ENCODE measurements at places on chromosomes 11 and 22.
A peak's percentile ranks its signal among the peaks of the same experiment; 100 is the strongest.

- DNase-seq = peak; percentile 61
These were observed 56.0 kb downstream of the PACS1 start for GRCh38 chr11:66126064-66126463.

- no peak for DNase-seq
These were observed 12.8 kb upstream of the SMIM38 start for GRCh38 chr11:69142895-69143294.

- DNase-seq = peak; percentile 20
These were observed 3.2 kb upstream of the CCDC15 start for GRCh38 chr11:124950601-124951330.

DNA sequence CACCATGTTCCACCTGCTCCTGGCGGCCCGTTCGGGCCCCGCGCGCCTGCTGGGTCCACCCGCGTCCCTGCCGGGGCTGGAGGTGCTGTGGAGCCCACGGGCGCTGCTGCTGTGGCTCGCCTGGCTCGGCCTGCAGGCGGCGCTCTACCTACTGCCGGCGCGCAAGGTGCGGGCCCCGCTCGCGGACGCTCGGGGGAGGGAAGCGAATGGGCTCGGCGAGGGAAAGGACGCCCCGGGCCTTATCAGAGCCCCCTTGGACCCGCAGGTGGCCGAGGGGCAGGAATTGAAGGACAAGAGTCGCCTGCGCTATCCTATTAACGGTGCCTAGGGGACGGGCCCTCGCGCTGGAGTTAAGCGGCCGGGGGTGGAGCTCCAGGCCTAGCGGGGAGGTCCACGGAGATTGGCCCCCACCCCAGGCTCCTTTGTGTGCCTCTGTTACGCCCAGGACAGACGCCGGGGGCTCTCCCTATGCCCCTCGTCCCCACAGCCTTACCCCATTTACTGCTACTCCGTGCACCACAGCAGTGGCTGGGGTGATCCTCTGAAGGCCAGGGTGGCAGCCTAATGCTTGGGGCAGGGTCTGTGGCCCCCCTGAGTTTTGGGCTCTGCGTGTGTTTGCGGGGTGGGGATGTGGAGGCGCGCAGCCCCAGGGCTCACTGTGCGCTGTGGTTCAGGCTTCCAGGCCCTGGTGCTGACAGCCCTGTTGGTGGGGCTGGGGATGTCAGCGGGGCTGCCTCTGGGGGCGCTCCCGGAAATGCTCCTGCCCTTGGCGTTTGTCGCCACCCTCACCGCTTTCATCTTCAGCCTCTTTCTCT is 1.1 kb downstream of the TM7SF2 start:
- peak; percentile 78 for DNase-seq
